Stimulated activated CD4-positive, alpha-beta T cell treated with anti-CD3 and anti-CD28 coated beads, Interleukin-4, amount 100 ng/mL, for 1 hour (primary cell): ENCODE measurements at places on chromosomes 4 and X.

DNA sequence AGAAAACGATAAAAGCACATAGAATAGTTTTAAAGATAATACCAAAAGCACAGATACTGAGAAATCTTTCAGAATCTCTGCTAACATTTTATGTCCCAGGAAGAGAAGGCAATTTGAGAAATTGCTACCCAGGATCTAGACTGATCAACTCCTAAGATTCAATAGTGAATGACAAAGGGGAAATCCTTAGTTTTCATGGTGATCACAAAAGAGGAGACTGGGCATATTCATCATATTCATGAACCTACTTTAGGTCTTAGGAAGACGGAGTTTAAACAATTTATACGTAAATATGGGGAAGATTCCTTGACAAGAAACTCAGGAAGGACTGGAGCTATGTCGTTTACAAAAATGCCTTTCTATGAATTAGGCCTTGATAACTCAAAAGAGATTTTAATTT lies 87.3 kb downstream of the SHISA3 start:
- no peak for DNase-seq

DNA sequence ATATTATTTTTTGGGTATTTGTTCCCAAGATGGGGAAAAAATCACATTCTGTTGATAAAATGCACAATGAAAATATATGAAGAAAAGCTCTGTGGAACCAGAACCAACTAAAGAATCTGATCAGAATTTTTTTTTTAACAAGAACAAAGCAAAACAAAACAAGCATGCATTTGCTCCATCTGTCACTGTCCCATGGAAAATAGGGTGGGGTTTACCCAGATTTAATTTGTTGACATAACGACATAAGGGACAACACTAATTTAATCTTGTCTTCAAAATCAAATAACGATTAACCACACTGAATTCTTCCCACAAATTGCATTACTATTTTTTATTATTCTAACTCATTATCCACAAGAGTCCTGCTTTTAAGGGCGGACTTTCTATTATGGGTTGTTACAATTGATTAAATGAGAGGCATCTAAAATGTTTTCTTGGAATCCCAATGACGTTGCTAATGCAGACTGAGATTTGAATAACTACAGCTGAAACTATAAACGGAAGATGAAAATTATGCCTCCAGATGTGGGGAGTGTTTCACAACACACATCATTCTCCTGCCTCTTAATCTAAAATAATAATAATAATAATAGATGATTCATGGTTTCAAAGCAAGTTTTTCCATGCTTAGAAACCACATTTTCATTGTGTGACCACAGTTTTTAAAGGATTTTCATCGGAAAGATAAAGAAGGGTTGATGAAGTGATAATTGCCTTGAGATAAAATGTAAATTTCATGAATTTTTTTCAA lies 307.0 kb upstream of the CPEB2 start:
- DNase-seq: no peak

GRCh38 chrX:11499076-11500044 lies 166.4 kb downstream of the ARHGAP6 start:
- no peak for DNase-seq

DNA sequence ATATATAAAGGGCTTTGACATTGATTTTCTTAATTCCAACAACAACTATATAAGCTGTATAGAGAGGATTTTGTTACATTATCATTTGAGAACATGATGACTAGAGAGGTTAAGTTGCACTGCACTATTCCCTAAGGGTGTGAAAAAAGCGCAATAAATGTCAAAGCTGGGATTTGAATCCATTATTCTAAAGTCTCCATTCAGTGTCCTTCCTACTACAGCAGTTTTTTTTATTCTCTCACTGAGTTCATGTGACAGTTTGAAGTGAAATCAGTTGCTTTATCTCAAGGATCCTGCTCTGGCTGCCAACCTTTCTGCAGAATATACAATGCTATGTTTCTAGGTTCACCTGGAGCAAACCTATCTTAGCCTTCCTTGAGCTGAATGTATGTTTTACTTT lies 177.5 kb downstream of the ANKRD50 start:
- no peak for DNase-seq

DNA sequence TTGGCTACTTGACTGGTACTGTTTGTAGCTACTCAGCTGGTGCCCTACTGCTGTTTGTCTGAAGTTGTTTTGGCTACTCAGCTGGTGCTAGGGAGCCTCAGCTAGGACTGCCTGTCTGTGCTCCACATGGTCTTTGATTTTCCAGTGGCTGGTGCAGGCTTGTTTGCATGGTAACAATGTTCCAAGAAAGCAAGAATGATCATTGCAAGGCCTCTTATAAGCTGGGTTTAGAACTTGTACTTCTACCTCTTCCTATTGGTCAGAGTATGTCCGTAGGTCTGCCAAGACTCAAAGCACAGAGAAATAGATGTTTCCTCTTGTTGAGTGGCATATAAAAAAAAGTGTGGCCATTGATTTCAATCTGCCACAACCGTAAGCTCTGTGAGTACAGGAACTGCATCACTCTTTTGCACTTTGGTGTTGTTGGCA lies 17.6 kb downstream of the NFKB1 start:
- DNase-seq: no peak

DNA sequence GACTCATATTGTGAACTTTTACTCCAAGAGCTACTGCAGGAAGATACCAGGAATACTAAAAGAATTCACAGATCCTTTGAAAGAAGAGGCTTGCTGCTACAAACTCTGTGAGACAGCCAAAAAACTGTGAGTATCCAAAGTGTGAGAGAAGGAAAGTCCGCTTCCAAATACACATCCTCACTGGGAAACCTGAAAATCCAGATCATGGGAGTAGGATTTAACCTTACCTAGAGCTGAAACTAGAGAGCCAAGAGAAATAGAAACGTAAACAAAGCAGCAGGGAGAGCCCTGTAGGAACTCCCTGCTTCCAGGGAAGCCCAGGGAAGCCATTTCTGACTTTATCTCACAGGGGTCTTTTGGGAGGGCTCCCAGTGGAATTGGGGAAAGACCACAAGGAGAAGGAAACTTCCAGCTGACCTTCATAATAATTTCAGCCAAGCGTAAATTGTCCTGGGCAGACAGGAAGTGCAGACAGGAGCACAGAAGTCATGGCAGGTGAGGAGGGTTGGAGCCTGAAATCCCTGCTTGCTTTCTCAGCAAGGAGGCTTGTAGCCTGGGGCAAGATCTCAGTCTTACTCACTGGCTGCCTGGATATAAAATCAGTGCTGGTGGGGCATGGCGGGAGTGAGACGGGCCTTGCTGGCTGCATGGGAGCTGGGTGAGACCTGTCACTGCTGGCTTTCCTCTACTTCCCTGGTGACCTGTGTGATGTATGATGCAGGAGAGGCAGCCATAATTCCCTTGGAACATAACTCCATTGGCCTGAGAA lies 26.2 kb upstream of the NFKB1 start:
- no peak for DNase-seq

DNA sequence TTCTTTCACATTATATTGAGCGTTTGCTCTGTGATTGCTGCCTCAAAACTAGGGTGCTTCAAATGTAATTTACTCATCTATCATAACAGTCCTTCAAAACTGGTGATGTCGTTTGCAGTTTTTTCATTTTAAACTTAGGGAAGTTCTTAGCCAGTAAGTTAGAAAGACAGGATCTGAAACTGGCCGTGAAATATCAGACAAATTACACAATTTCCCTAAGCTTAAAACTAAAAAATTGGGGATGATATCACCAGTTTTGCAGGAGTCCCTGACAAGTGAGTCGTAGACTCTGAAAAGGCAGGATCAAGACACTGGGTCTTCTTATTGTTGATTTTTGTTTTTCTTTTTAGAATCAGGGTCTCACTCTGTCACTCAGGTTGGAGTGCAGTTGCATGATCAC lies 44.8 kb downstream of the MOB1B start:
- no peak for DNase-seq

DNA sequence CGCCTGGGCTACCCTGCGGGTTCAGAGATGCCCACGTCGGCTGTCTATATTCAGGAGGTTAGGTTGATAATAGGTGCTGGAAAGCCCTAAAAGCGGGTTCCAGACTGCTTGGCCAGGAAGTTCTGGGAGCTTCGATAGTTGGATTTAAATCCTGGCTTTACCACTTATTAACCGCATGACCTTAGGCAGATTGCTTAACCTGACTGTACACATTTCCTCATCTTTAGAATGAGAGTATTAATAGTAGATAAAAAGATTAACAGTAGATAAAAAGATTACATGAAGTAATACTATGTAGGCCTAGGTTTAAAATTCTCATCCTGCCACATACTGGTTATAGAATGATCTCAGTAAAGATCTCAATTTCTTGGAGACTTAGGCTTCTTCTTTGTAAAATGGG lies 75.0 kb upstream of the ESX1 start:
- no peak for DNase-seq

GRCh38 chr4:114311787-114312186 lies 286.8 kb upstream of the UGT8 start:
- DNase-seq: no peak

DNA sequence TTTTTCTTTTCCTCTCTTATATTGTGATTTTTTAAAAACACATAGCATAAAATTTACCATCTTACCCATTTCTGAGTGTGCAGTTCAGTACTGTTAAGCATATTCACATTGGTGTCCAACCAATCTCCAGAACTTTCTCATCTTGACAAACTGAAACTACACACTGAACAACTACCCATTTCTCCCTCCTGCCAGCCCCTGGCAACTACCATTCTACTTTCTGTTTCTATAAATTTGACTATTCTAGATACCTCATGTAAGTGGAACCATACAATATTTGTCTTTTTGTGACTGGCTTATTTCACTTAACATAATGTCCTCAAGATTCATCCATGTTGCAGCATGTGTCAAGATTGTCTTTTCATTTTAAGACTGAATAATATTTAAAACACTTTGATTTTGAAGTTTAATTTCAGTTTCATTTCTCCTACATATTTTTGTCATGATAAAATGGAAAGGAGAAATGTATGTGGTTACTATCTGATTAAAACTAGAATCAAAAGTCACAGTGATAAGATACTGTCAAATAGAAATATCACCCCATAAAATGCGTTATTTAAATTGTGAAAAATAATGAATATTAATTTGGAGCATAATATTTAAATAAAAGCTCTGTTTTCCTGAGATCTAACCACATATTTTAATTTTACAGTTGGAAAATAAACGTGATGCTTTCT lies 122.8 kb downstream of the DIPK2B start:
- no peak for DNase-seq

GRCh38 chrX:68833448-68833805 lies 4.6 kb downstream of the EFNB1 start:
- no peak for DNase-seq

DNA sequence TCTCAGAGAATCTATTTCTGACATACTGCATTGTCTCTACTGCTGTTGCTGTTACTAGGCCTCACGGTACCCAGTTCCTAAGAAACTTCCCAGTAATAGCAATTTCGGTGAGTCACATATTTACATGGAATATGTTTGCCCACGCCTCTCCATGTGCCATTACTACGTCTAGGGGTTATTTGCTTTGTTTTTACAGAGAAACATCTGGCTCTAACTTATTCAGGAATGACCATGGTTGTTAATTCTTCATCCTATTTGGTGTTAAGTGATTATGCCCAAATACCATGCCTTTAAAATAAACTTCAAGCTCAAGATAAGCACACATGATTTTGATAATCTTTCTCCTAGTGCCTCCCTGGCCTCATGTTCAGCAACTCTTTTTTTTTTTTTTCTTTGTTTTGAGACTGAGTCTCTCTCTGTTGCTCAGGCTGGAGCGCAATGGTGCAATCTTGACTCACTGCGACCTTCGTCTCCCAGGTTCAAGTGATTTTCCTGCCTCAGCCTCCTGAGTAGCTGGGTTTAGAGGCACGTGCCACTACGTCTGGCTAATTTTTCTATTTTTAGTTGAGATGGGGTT lies 101.0 kb upstream of the HS3ST1 start:
- no peak for DNase-seq

DNA sequence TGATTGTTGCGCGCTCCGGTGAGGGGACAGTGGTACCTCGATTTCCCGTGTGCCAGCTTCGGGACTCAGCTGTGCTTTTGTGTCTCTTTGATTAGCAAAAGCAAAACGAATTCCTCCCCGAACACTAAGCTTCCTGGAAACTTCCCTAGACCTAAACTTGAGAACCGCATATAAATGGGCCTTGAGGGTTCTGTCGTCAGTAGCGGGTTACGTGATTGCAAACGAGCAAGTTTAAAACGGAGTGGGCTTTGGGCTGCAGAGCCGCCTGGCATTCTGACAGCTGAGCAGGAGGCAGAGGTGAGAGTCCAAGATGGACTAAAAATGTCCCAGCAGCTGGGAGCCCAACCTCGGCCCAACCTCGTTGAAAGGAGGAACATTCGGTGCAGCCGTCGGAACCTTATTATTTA lies 1.2 kb upstream of the TAPT1 start:
- peak; percentile 8 for DNase-seq

DNA sequence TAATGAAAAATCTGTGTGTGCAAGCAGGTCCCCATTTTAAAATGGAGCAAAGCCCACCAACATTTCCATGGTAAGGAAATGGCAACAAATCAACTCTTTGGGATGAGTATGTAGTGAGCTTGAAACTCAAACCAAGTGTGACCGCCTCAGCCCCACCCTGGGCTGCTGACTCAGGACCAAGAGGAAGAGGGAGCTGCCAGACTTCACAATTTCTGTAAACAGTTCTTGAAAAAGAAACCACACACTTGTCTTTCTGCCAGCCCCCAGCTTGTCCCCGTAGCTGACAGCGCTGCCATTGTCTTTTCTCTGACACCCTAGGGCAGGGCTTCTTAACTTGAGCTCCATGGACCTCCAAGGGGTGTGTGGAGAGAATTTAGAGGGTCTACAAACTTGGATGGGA lies 10.3 kb downstream of the RTL5 start:
- peak; percentile 14 for DNase-seq

DNA sequence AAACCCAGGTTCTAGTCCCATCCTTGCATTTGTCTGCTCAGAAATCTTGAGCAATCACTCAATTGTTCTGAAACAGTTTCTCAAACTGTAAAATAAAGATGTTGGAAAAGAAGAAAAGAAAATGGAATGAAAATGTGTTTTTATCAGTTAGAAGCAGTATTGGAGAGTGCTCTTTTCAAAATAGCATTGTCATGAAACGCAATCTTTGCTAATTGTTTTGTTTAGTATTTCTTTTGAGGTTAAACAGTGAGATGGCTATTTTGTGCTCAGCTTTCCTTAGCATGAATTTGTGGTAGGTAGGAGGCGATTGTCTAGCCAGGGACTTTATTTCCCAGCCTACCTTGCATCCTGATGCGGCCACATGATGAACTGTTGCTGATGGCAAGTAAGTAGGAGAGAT lies 10.6 kb upstream of the HPF1 start:
- no peak for DNase-seq

- no peak for DNase-seq
These were observed 410.4 kb upstream of the SMIM31 start for GRCh38 chr4:164343472-164343976.

GRCh38 chrX:139585613-139586012 lies 55.1 kb downstream of the F9 start:
- DNase-seq: no peak
